Activated gamma-delta T cell (primary cell): ENCODE measurements at places on chromosomes 1 and 21.

- DNase-seq: no peak
These were observed 3.0 kb upstream of the SMPDL3B start for GRCh38 chr1:27931759-27932158.

DNA sequence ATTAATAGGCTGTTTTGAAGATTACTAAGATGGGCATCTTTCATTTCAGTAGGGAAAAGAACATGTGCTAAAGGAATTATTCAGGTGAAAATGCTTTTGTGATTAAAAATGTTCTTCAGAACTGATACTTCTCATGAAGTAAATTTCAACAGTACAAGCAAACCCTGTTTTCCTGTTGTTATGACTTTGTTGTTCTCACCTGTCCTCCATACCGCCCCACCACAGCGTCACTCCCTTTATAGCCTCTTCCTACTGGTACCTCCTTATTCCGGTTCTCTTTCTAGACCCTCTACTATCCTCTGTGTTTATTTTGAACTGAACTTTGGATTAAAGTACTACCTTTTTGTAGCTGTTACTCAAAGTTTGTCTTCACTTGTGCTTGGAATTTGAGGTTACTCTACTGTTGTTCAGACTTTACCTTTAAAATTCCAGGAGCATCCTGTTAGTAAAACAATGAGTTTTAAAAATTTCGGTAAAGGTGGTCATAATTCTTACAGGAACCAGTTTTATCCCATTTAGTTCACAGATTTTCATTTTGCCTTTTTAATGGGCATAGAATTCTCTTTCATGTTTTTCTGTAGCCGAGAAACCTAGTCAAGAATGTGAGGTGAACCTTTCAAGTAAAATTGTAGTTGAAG is 10.9 kb downstream of the CNST start:
- DNase-seq: no peak

GRCh38 chr1:224542783-224543440 is 73.2 kb upstream of the CNIH3 start:
- DNase-seq: no peak

DNA sequence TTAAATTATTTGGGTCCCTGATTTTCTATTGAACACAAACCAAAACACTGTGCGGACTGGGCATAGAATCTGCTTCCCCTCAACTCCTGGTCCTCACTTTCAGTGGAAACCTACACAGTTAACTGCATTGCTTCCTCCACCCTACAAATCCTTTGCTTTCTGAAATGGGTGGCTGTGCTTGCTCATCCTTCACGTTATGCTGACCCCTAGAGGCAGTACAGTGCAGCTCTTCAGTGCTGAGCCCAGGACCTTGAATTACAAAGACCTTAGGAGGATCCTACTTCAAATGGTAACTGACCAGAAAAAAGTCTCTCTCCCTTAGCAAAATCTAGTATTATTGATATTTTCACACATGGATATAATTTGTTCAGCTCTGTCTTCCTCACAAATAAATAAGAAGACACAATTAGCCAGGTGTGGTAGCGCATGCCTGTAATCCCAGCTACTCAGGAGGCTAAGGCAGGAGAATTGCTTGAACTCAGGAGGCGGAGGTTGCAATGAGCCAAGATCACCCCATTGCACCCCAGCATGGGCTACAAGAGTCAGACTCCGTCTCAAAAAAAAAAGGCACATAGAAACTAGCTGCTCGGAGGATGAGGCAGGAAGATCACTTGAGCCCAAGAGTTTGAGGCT is 63.4 kb upstream of the L1TD1 start:
- no peak for DNase-seq

DNA sequence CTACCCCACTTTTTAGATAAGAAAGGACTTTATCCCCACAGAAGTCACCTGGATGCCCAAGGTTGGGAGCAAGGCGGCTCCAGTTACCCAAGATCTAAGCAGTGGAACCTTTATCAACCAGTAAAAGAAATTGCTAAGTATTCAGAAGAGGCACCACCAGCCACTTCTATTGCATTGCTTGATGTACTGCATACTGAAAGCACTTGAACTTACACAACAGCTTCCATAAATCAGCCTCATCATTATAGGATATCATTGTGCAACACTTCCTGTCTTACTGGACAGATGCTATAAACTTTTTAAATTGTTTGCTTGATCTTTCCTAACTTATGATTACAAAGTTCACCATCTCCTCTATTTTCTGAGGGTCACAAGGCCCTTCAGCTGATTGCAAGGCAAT is 642.7 kb upstream of the CXADR start:
- DNase-seq: no peak

DNA sequence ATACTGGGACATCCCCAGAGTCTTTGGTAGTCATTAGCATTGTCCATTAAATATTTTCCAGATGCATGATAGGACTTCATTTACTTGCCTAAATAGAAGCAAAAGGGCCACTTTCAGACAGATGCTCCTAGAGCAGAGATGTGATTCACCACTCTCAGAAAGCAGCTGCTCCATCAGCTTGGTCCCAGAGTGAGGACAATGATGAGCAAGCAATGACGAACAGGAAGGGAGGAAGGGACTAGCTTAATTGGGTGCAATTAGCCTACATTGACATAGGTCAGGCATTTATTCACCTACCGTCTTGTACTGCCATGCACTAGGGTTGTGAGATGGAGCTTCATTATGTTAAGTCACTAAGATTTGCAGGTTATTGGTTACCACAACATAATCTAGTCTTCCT is 85.1 kb upstream of the PLXNA2 start:
- no peak for DNase-seq

DNA sequence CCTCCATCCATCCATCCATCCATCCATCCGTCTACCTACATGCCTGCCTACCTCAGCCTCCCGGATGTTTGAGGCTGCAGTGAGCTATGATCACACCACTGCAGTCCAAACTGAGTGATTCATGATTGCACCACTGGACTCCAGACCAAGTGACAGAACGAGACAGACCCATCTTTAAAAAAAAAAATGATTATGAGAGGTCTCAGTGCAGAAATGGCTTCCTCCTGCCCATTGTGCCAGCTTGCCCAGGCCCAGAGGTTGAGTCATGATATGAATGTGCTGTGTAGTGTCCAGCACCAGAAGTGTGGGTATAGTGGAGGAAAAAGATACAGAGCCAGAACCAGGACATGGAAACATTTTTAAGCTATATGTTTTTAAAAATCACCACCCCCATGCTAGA is 149.9 kb downstream of the KIF26B start:
- DNase-seq: no peak

DNA sequence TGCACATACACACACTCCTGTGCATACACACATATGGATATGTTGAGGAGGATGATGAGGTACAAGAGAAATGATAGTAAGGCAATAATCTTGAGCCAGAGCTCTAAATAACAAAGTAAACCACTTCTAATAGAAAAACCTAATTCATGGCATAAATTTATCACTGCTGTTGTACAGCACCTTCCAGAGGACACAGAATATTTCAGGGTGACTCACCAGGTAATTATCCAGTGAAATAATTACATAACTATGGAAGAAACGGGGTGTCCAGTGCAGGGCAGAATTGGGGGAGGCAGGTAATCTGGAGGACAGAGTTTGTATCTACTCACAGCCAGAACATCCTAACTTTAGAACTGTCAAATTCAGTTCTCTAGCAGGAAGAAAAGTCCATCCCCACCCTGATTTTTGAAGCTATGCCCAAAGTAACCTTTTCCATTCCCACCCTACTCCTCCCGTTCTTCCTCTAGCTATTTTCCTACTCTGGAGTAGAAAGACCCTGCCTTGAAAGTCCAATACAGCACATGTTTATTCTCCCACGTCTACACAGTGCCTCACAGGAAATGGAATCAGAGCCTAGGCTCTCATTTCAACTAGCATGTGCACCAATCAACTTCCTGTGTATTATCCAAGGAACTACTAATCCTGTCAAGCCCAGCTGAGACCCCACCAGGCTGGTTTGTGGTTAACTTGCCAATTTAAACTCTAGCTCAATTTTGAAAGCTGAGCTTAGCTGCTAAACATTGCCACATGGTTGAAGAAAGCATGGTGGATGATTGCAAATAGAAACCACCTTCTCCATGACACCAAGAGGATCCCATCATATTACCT is 96.6 kb downstream of the PTPN14 start:
- DNase-seq: no peak

GRCh38 chr1:36964830-36965229 is 69.5 kb downstream of the GRIK3 start:
- DNase-seq: no peak

DNA sequence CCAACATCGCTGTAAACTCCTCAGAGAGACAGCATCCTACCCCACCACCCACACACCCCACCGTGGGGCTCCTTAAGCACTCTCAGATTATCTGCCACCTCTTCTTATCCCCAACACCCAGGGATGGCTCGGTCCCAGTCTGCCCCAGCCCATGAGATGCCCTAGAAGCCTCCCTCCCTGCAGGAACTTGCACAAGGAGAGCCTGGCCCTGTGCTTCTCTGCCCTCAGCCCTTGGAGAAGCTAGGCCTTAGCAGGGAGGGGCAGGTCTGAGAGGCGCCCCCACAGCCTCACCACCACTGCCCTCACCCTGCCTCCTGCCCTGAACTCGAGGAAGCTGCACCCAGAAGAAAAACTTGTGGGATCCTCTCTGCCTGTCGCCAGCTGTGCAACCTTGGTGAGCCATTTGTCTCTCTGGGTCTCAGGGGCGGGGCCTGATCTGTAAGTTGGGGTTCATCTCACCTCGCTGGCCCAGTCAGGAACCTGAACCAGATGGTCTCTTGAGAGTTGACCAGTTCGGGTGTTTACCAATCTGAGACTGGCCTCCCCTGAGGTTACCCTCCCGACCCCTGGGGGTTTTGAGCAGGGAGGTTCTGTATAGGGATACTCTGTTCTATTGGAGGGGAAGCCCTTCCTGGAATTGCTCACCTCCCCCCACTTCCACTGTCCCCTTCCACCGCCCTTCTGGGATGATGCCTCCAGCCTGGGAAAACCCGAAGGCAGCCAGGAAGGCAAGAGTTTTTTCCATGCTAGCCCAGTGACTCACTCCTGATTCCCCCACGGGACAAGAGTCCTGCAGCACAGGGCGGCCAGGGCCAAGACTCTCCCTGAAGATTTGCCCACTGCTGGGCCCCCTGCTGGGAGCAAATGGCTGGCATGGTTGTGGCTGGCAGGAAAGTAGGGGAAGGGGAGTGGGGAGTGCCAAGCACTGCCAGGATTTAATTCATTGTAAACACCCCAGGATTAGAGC is at the start of gene S100A3:
Gene S100A3, minus strand, starts transcription at position 537 of the 967 bp plus-strand sequence. CDS start 773 bp downstream, outside the sequence.
- no peak for DNase-seq

DNA sequence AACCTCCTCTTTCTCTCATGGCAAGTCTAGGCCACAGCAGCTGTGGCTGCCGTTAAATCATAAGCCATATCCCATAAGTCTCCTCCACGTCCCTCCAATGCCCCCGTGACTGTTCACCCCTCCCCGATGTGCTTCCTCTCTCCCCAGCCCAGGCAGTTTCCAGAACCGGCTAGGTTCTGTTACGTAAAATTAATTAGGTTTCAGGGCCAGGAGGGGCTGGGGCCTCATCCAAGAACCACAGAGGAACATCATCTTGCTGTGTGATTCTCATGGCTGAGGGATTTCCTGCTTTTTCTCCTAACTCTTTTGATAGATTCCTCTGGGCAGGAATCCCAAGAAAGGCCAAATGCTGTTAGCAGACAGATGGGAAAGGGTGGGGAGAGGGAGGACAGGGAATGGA is 141.8 kb upstream of the AJAP1 start:
- DNase-seq: no peak

DNA sequence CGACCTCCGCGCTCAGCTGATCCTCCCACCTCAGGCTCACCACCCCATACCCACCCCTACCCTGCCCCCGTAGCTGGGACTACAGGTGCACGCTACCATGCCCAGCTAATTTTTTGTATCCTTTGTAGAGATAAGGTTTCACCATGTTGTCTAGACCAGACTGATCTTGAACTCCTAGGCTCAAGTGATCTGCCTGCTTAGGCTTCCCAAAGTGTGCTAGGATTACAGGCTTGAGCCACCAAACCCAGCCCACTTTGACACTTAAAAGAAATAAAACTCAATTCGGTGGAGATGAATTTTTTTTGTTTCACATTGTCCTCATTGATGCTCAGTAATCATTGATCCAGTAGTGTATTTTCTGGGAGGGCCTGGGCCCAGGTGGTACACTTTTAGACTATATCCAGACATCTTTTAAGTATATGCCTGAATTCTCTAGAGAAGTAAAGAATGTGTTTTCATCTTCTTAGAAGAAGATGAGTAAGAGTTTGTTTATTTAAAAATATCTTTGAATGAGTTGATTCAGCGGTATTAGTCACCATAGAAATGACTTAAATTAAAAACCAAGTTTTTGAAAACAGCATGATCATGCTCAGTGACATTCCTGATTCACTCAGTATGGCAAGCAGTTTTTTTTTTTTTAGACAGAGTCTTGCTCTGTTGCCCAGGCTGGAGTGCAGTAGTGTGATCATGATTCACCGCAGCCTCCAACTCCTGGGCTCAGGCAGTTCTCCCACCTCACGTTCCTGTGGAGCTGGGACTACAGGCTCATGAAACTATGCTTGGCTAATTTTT is 57.8 kb downstream of the EPB41 start:
- no peak for DNase-seq

DNA sequence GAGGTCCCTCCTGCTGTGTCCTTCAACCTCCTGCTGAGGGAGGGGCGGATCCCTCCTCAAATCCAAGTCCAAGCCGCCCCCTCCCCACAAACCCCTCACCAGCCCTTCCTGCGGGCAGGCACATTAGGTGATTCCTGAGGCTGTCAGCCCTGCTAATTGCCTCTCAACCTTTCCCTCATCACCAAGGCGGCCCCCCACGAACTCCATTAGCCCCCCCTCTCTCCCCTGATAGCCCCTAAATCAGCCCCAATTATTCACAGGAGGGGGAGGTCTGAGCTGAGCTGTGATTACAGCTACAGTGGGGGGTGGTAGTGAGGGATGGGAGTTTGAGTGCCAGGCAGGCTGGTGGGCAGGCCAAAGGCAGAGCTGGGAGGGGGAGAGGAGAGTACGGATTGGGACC is 5.8 kb upstream of the PEAR1 start:
- DNase-seq: no peak

- no peak for DNase-seq
These were observed 287.8 kb upstream of the USP25 start for GRCh38 chr21:15441992-15442391.

DNA sequence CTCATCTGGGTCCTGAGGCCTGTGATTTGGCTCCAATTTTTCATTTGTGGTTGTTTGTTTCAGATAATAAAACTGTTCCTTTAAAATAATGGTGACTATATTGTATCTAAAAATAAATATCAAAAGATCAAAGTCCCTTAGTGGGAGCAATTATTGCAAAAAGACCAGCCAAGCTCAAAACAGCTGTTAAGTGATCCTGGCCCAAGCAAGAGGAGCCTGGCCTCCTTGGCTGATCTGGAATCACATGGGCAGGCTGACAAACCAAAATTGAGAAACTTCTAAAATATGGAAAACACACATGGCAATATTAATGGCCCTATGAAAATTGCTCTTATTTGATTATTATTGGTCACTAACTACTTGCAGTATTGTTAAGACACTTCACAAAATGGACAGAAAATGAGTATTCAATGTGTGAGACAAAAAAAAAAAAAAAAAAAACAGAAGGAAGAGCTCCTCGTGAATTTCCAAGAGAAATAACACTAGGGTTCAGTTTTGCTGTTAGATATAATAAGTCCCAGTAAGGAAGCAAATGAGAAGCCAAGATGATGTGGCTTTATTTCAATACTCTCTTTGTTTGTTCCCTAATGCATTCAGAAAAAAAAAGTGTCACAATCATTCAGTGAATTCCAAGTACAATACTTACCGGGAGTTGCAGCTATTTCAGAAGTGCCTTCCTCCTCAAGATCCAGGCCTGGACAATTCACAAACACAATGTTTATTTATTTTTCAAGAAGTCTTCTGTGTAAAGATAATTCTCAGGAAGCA is 105.1 kb downstream of the SEC16B start:
- DNase-seq: no peak
